ENCODE measurements at places on chromosomes 16 and 17. TPM values are rescaled to one million over a fixed set of nuclear protein-coding genes. Genes with fewer than 3 reads are reported as not detected.

DNA sequence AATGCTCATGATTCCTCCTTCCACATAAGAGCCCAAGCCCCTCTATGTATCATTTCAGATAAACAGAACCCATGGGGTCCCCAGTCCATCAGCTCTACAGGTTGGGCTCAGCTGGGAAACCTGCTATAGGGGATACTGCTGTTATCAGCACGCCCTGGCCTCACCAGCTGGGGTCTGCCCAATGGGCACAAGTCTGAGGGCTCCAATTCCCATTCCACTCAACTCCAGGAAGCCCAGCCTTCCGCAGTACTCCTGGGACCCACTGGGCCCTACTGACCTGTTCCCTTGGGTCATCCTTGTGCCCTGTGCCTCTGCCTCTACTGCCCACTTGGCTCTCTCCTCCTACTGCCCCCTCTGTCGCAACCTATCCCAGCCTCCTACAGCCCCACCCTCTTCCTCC, 16.2 kb upstream of the XYLT2 start:
- DNase-seq, result no peak
- no peak overlapping the region for H3K27ac ChIP-seq
- H3K4me1 ChIP-seq, result peaks cover 5% of the 10 kb centered on the region
- H3K4me3 ChIP-seq, result no peak overlapping the region

DNA sequence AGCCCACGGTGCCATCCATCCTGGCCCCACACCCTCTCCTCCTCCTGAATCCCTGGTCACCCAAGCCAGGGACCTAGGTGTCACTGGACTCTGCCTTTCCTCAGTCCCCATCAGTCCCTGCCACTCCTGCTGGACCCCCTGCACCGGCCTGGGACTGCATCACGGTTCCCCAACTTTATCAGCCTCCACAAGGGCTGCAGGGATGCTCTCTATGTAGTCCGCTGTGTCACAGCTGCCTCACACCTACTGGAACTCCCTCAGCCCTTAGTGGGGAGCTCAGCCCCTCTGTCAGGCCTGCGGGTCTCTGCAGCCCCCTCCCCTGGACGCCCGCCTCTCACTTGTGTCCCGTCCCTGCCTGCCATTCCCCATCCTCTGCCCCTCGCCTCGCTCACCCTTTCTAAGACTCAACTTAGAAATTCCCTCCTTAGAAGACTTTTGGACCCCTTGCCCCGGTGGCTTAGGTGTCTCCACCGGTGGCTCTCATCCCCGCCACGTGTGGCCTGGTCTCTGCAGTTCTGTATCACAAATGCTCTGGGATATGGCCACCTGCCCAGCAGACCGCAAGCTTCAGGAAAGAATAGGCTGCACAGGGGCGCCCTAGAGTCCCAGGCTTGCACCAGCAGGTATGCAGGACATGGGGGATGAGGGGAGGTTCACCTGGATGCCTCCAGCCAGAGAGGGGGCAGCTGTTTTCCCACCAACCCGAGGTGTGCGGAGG, 62.9 kb downstream of the PRMT7 start:
- H3K4me3 ChIP-seq, result no peak overlapping the region
- H3K27ac ChIP-seq, result no peak overlapping the region
- no peak for DNase-seq
- no peaks in the 10 kb centered on the region for H3K36me3 ChIP-seq
- H3K4me1 ChIP-seq, result no peaks in the 10 kb centered on the region

DNA sequence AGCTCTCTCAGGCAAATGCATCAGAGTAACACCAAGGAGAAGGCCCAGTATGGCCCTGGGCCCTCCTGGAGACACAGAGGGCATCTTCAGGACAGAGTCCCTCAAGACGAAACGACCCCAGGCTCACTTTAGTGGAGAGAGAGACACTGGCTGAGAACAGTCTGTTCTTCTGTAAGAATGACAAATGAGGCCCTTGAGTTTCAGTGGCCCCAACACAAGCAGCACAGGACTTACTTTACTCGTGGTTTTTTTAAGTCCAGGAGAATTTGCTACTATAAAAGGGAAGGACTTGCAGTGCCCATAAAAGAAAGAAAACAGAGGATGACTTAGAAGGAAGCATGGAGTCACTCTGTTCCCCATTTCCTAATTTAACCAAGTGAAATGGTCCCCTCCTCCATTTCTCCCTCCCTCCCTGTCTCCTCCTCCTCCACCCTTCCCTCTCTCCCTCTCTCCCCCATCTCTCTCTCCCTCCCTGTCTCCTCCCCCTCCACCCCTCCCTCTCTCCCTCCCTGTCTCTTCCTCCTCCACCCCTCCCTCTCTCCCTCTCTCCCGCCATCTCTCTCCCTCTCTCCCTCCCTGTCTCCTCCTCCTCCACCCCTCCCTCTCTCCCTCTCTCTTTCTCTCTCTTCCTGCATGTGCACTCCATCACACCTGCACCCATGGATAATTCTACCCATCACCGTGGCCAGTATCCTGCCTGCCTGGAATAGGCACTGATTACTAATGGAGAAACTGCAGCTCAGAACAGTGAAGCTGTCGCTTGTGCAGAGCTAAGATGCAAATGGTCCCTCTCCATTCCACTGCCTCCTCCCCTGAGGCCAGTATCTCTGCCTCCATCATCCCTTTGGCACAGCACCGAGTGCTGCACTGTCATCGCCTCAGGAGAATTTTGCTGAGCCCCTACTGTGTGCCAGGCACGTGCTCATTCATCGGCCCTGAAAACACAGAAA, 47.3 kb upstream of the RBFOX3 start:
- DNase-seq, result no peak
- no peaks in the 10 kb centered on the region for H3K4me1 ChIP-seq
- H3K27ac ChIP-seq, result no peak overlapping the region
- peaks cover 7% of the 10 kb centered on the region for H3K27me3 ChIP-seq
- no peaks in the 10 kb centered on the region for H3K36me3 ChIP-seq

DNA sequence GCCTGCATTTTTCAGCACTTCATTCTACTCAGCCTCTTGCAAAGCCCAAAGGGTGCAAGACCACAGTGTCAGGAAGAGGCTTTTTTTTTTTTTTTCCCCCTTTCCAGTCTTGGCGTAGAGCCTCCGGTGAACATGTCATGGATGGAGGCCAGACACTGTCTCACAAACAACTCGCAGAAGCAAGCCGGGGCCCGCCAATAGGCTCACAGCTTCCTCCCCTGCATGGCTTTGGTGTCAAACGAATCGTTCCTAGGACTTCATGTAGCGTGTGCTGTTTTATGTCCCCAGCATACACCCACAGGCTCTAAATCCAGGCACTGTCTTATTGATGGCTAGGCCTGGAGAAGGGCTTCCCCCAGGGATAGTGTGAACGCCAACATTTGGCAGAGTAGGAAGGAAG, 457.7 kb upstream of the MAF start:
- no peaks in the 10 kb centered on the region for H3K27me3 ChIP-seq
- DNase-seq, result peak; percentile 78
- no peak overlapping the region for H3K4me3 ChIP-seq
- no peak overlapping the region for H3K27ac ChIP-seq
- H3K36me3 ChIP-seq, result no peaks in the 10 kb centered on the region

DNA sequence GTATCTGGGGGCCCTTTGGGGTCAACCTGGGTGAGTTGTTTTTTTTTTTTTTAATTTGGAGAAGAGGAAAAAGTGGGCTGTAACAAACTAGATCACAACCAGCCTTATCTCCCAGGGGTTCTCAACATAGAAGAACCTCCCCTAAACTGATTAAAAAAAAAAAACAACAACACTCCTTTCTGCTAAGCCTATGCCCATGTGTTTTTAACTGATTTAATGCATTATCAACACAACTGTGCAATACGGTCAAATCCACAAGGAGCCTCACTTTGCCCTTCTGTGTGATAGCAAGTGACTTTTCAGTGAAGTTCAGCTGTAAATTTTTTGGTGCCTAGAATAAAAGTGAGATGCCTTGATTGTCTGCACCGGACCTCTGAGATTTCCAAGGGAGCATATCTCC, 646 bp downstream of the MYH11 start:
- H3K4me1 ChIP-seq, result peaks cover 15% of the 10 kb centered on the region
- peak overlapping the region; percentile 61 for H3K4me3 ChIP-seq
- peaks cover 4% of the 10 kb centered on the region for H3K27me3 ChIP-seq
- H3K36me3 ChIP-seq, result no peaks in the 10 kb centered on the region
- no peak for DNase-seq

GRCh38 chr16:71410146-71410545, 31.7 kb downstream of the TLE7 start:
- no peak overlapping the region for H3K4me3 ChIP-seq
- no peaks in the 10 kb centered on the region for H3K36me3 ChIP-seq
- no peak overlapping the region for H3K27ac ChIP-seq
- no peaks in the 10 kb centered on the region for H3K27me3 ChIP-seq
- DNase-seq, result no peak

- no peaks in the 10 kb centered on the region for H3K27me3 ChIP-seq
- DNase-seq, result no peak
- H3K27ac ChIP-seq, result no peak overlapping the region
- no peaks in the 10 kb centered on the region for H3K4me1 ChIP-seq
- no peaks in the 10 kb centered on the region for H3K36me3 ChIP-seq
- H3K4me3 ChIP-seq, result no peak overlapping the region
These were observed 1308.4 kb downstream of the CDH8 start for GRCh38 chr16:60727851-60728250.

The CLEC10A gene
- total RNA-seq, result 2.7 TPM

The AATK gene
- total RNA-seq, result 1.5 TPM

The C16orf86 gene
- total RNA-seq, result 5.1 TPM

The GRAP gene
- 2.2 TPM for total RNA-seq

The MOSMO gene
- total RNA-seq, result 12.0 TPM
